ENCODE measurements at places on chromosomes 6 and 20.

- no peak for DNase-seq
Observed at GRCh38 chr20:64030371-64031134, 5.4 kb upstream of the C20orf204 start.

DNA sequence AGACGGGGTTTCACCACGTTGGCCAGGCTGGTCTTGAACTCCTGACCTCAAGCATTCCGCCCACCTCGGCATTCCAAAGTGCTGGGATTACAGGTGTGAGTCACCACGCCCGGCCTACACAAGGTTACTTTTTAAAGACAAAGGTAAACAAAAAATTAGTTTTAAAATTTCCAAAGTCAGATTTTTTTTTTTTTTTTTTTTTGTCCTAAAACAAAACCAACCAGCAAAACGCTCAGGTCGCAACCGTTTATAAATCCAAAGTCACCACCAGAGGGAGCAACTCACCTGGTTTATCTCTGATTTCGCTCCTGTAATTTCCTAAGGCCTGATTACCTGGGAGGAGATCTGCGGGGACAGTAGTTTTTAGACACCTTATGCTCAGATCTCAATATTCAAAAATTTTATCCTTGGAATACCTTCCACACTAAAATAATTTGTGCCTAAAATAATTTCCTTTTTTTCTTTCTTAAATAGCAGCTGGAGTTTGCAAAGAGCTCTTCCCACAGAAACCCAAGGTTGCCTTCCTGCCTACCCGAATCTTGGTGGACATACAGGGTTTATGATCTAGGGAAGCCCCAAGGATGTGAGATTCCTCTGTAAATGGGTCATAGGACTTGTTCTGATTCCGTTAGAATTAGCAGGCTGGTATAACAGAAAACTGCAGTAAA lies 19.8 kb upstream of the TREM1 start:
- peak; percentile 60 for DNase-seq

DNA sequence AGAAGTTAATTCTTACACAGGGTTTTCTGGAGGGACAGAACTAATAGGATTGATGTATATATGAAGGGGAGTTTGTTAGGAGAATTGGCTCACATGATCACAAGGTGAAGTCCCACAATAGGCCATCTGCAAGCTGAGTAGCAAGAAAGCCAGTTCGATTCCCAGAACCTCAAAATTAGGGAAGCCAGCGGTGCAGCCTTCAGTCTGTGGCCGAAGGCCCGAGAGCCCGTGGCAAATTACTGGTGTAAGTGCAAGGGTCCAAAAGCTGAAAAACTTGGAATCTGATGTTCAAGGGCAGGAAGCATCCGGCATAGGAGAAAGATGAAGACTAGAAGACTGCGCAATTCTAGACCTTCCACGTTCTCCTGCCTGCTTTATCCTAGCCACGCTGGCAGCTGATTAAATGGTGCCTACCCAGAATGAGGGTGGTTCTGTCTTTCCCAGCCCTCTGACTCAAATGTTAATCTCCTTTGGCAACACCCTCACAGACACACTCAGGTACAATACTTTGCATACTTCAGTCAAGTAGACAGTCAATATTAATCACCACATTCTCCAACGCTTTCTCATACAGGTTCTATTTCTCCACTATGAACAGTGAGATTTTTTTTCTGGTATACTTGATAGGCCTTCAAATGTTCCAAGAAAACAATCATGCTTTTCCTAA lies 357.0 kb downstream of the LAMA2 start:
- no peak for DNase-seq

GRCh38 chr20:51365670-51366069 lies 176.8 kb downstream of the NFATC2 start:
- DNase-seq: no peak

DNA sequence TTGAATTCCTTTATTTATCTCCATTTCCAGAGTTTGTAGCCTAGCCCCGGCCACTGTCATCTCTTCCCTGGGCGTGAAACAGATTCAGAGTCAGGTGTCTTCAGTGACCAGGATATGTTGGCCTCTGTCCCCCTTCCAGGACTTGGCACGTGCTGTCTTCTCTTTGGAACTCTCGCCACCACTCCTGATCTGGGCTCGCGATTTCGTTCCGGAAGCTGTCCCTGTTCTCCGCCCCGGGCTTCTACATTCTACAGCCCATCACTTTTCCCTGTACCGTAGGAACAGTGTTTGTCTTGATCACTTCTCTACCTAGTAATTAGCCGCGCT lies 739 bp downstream of the GSS start:
- no peak for DNase-seq

GRCh38 chr6:72665599-72665998 lies 43.7 kb downstream of the KCNQ5 start:
- no peak for DNase-seq

DNA sequence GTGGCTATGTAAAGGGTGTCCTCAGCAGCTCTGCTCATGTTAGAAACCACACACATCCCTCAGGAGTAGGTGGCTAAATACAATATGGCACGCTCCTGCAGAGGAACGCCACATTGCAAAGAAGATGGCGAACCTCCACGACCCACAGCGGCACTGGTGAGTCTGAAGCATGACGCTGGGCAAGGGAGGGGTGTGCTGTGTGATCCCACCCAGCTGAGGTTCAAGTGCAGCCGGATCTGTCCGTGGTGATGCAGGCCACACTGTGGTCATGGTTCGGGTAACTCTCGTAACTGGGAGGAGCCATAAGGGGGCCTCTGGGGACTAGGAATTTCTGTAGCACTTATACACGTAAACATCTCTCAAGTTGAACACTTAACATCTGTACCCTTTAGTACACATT lies 23.4 kb upstream of the APMAP start:
- DNase-seq: no peak

- no peak for DNase-seq
Observed at GRCh38 chr6:142605922-142606485, 304.2 kb downstream of the ADGRG6 start.

DNA sequence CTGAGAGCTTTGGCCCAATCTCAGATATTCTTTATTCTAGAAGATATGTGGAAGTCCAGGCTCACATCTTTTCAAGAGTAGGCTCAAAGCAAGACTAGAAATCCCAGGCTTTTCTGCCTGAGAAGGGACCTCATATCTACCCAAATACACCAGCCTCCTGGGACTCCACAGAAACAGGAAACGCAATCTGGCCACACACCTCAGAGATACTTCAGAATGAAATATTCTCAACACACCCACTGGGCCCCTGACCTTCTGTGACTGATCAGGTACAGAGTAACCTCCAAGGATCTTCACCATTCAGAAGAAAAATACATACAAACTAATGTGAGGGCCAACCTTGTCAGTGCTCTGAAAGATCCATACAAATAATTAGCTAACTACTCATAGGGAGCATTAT lies 183.2 kb downstream of the HIVEP2 start:
- no peak for DNase-seq

DNA sequence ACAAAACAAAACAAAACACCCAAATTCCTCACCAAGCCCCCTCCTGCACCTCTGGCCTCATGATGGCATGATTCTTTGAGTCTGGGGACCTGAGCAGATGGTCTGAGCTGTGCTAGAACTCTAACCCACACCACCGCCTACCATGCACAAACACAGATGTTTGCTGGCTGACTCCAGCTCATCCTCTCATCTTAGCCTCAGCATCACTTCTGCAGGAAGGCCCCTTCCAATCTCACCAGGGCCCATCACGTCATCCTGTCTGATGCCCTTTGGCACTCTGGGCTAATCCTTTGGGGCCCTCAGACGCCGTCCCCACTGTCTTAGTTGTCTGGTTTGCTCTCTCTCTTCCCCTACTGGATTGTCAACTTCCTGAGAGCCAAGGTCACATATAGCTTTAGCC lies 85.8 kb downstream of the PHACTR3 start:
- DNase-seq: no peak

- no peak for DNase-seq
Observed at GRCh38 chr6:81758221-81758620, 5.7 kb upstream of the TENT5A start.

- DNase-seq: no peak
Observed at GRCh38 chr6:169215201-169215681, 38.4 kb downstream of the THBS2 start.

DNA sequence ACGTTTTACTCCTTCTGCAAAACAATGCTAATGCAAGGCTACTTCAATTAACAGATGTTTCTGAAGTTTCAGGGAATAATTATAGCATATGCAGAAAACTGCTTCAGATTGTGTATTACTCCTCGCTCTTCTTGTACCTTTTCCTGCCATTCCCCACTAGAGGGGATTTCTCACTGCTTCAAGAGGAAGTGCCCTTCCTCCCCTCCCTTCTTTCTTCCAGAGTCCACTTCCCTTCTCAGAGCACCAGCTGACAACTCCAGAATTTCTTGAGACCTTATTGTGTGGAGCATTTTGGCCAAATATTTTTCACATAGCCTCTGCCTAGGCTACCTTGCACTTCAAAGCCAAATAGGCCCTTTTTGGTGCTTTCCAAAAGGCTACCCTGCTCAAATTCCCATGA lies 12.7 kb upstream of the MCUR1 start:
- no peak for DNase-seq

GRCh38 chr6:158633127-158633526 lies 11.4 kb downstream of the DYNLT1 start:
- no peak for DNase-seq

- no peak for DNase-seq
Observed at GRCh38 chr6:88358846-88359245, 192.7 kb upstream of the CNR1 start.

DNA sequence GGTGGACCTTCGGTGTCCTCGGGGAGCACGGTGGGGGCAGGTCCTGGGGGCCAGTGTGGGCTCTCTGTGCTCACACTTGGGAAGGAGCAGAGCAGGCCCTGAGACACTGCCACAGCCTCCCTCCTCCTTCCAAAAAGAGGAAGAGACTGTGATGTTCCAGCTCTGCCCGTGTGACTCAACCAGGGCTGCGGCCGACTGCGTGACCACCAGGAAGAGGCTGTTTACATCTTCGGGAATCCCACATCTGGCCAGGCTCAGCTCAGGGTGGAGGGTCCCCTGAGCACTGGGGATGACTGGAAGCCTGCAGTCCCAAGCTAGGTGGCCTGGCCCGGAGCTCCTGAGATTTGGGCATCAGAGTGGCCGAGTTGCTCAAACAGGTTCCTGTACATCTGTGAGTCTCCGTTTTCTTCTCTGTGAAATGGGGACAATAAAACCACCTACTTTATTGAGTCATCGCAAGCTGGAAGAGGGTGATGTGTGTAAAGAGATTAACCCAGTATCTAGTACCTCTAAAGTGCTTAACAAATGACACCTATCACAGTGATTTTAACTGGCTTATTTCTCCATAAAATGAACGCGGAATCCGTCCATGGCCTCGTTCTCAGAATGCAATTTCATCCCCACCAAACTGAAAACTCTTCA lies 242.1 kb downstream of the DLL1 start:
- DNase-seq: peak; percentile 8

DNA sequence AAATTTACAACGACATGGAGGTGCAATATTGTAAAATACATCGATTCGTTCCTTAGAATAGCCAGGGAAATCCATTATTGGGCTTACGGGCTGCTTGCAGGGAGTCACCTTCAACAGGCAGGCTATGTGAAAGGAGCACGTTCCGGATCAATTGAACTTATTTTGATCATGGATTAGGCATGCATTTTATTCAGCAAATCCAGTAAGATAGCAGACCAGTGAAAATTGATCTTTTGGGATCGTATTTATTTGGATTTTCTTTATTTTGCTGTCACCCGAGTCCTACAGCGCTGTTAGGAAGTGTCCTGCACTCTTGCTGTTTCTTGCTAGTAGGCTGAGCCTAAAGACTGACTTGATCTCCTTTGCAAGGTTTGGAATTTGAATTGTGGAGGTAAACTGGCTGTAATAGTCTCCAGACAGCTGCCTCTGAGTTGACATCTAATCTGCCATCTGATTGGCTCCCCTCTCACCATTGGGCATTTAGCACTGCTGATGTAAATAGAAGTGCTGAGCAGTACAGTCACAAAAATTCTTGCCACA lies 3.0 kb downstream of the ARID1B start:
- peak; percentile 81 for DNase-seq

DNA sequence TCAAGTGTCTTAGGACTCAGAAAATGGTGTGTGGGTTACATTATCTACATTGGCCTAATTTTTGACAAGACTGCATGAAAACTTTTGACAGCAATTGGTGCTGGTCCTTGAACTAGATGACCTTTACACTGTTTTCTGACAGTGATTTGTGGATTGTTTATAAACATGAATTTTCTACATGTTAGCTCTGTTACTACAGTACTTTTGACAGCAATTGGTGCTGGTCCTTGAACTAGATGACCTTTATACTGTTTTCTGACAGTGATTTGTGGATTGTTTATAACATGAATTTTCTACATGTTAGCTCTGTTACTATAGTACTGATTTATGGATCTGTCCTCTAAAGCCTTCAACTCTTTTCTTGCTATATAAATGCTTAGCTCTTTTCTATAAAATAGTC lies 16.7 kb downstream of the KCTD20 start:
- no peak for DNase-seq

DNA sequence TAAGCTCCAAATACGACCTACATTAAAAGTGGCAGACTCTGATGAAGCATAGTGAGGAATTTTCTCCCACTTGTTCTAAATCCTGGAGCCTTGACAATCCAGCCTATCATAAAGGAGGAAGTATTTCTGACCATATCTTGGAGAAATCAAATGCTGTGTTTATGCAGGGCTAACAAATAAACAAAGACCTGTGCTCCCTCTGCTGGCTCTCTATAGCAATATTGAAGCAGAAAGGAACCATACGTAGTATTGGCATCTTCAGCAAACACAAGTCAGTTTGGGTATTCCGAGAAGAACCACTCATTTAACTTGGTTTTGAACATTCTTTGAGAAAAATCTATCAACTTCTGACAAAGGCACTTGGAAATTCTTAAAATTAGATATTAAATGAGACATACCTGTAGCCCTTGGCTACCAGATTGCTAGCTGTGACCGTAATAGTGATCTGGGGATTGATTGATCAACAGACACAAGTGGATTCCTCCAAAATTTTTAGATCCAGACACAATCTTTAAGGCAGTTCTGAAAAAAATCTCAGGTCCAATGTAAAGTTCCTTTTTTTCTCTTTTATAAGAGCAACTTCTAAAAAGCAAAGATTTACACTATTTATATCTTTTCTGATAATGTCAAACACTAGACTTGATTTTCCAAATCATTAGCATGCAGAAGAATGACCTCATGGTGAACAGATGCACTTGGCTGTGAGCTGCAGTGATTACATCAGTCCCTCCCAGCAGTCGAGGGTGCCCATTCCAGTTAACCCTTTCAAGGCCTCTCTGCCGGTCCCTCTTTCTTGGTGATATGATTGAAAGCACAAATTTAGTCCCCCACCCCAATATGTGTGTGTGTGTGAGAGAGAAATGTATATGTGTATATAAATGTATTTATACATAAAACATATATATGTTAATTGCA lies 40.2 kb downstream of the INSM1 start:
- DNase-seq: no peak

DNA sequence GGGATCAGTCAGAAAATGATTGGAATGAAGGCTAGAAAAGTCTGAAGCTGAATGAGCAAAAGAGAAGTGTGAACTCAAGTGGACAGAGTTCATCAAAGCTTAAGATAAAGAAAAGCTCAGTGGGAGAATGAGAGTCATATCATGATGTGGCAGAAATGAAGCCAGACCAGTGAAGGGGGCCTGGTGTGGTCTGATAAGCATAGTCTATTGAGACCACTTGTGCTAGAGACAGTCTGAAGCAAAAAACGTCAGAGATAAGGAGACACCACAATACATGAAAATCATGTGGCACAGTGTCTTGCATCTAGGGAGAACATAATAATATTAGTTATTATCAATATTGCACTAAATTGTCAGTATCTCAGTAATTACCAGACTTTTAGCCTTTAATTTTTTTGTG lies 601.5 kb downstream of the UTRN start:
- no peak for DNase-seq

- no peak for DNase-seq
Observed at GRCh38 chr6:39363280-39363679, 40.8 kb upstream of the KCNK16 start.

- DNase-seq: no peak
Observed at GRCh38 chr6:100662264-100662663, 197.5 kb upstream of the SIM1 start.

Measured in CD4-positive, alpha-beta T cell treated with Interleukin-12 subunit alpha and Interleukin-12 subunit beta, for 1 hour (primary cell).